ENCODE measurements at places on chromosomes 5 and 9.
A peak's percentile ranks its signal among the peaks of the same experiment; 100 is the strongest.

- DNase-seq: no peak
These were observed 112.2 kb downstream of the FGF18 start for GRCh38 chr5:171531638-171532037.

DNA sequence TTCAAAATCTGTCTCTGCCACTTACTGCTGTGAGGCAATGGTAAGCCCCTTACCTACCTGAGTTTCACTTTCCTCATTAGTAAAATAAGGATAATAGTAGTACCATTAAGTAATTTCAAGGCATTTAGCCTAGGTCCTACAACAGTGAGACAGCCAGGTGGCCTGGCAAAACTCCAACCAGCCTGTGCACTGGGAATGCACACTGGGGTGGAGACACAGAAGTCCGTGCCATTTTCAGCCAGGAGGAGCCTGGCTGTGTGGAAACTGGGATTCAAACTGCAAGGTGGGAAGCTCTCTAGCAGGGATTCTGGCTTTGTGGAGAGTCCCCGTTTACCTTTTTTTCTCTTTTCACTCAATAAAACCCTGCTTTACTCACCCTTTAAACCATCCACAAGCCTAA, 630.4 kb downstream of the PRELID2 start:
- no peak for DNase-seq

DNA sequence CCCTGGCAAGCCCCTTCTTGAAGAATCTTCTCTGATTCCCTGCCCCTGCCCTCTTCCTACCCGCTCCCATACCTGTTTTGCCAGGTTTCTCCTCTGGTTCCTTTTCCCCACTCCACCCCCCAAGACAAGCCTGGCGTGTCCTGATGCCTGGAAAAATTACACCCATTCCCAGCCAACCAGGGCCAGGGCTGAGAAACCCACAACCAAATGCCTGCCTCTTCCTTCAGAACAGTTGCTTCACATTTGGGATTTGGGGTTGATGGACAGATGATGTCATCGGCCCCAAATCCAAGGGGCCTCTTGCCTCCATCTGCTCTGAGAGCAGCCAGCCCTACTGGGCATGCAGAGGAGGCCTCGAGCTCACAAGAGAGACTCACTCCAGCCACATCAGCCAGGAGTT, 8.8 kb upstream of the NEK6 start:
- peak; percentile 35 for DNase-seq

- no peak for DNase-seq
These were observed 34.1 kb upstream of the TTC23L start for GRCh38 chr5:34804913-34805312.

DNA sequence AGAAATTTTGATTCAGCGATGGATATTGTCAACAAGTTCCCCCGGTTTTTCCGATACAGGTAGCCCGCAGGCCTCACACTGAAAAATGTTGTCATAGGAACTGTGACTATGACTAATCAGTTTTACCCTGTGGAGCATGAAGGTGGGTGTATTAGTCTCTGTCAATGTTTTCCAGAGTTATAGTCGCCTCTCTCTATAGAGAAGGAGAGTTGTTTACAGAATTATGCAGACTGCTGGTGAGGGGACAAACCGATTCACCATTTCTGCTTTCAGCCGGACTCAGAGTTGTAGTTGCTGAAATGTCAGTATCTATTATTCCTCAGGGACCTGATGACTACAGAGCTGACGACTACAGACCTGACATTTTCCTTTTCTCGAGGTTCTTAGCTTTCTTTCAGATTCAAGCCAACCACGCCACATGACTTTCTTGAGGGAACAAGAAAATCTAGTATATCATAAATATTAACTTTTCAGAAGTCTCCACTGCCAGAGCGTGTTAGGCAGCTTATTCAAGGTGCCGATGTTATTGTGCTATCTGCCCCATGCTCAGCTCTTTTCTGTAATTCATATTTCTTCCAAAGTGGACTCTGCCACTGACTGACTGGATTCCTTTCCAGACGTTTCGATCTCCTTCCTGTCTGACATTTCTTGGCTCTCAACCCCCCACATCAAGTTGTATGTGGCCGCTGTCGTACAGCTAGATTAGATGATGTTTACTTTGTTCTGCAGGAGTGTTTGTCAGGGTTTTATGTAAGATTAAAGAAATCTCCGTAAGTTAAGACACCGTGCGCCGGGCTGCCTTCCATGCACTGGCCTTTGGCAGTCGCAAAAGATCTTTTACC, 178.1 kb downstream of the FGF1 start:
- no peak for DNase-seq

DNA sequence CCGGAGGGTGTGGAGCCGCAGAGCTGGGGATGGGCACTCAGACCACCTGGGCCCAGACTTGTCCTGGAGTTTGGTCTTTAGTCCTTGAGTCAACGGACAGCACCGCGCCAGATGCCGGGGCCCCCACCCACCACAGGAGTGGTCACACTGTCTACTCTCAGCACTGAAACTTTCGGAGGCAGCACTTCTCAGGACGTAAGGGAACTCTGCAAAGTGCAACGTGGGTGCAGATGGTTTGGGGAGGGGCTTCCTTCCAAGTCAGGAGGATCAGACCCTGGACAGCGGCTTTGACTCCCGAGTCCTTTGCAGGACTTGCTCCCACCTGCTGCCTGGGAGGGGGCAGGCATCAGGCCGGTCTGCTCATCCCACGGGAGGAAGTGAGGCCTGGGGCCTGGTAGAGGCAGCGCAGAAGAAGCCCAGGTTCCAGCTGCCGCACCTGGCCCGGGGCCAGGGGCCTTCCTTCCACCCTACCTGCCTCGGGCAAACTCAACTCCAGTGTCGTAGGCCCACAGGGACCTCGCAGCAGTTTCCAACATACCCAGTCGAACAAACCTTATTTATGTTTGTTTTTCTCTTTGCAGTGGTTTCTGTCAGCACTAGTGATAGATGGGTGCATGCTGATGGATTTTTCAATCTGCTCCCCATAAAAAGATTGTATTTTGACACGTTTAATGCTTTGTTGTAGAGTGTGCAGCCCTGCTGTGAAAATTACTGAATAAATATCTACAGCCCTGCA, 149.8 kb upstream of the PPP1R26 start:
- DNase-seq: peak; percentile 75

DNA sequence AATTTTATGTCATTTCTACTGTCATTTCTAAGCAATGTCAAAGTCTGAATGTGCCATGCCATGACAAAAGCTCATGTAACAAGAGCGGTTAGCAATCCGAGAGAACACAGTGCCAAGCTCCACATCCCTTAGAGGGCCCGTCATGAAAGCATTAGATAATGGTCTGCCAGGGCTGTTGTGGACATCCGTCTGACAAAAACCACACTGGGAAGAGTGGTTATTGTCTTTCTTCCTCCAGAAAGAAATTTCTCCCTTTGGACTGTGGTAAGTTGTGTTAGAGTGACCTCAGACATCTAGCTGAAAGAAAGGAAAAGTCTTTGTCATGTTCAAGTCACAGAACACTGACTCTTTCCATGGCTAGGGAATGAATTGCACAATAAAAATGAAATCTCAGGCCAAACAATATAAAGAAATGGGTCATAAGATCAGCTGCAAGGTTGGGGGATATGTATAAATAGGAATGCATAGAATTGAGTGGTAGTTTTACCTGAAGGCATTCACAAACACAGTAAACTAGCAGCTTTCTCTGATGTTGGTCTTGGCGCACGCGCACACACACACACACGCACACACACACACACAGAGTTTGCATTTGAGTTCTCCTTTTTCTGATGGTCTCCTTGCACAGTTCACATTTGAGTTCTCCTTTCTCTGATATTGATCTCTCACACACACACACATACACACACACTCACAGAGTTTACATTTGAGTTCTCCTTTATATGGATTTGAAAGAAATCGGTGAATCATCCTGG, 5.3 kb downstream of the SLC1A3 start:
- DNase-seq: no peak

DNA sequence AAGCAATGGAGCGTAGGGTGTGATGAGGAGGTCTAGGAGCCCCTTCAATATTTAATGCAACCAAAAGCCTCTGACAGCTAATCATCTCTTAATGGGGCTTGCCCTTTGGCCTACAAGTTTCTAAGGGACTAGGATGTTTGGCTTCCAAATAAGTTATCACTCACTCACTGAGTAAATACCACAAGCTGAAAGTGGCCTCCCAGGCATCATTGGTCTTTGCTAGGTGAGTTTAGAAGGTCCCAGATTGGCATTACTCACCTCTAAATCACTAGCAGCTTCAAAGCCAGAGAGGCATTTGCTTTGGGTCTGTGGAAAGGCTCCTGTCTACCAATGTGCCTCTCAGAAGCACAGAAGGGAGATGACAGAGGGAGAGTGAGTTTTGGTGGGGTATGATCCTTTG, 344.2 kb downstream of the NTRK2 start:
- DNase-seq: no peak

DNA sequence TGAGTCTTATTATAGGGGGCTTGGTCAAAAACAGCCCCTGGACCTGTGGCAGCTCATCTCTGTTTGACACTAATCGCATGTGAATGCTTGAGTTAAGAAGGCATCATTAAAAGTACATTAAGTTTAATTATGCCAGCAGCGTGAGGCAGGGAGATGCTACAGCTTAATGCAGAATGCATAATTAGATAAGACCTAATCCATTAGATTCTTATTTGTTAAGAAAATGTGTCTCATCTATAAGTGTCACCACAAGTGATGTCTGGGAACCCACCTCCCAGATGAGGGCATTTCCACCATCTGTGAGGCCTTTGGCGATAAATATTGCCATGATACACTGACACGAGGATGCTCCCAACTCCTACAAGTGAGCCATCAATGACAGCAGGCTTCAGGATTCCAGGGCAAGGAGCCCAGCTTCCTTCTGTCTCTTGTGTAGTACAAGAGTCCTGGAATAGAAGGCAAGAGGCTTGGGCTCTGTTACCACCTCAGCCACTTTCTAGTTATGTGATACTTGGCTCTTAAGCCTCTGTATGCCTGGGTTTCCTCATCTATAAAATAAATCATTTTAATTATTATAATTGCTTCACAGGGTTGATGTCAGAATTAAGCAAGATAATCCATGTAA, 202.7 kb downstream of the FAM114A2 start:
- DNase-seq: no peak
